ENCODE measurements at places on chromosomes 1 and 21.
A peak's percentile ranks its signal among the peaks of the same experiment; 100 is the strongest.

- no peak for DNase-seq
Measured at GRCh38 chr1:228060458-228061190, 21.9 kb upstream of the ARF1 start.

- DNase-seq, result no peak
Measured at GRCh38 chr1:155479205-155479604, 83.4 kb downstream of the ASH1L start.

GRCh38 chr1:88979054-88979748, 13.2 kb downstream of the KYAT3 start:
- DNase-seq, result no peak

GRCh38 chr1:236524895-236525184, 1.1 kb downstream of the LGALS8 start:
- DNase-seq, result no peak

DNA sequence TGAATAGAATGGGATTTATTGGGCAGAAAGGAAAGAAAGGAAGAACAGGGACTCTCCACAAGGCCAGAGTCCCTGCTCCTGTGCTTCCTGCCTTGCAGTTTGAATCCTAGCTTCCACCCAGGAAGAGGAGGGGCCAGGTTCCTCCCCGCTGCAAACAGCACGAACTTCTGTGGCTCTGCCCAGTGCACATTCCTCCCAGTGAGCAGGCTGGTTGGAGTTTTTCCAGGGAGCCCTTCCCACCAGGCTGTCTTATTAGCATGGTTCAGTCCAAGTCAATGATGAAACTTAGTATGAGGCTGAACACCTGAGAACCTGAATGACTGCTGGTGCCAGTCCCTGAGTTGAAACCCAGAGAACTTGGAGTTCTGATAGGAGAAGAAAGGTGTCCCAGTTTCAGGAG, 247.2 kb downstream of the DUSP10 start:
- DNase-seq, result no peak

DNA sequence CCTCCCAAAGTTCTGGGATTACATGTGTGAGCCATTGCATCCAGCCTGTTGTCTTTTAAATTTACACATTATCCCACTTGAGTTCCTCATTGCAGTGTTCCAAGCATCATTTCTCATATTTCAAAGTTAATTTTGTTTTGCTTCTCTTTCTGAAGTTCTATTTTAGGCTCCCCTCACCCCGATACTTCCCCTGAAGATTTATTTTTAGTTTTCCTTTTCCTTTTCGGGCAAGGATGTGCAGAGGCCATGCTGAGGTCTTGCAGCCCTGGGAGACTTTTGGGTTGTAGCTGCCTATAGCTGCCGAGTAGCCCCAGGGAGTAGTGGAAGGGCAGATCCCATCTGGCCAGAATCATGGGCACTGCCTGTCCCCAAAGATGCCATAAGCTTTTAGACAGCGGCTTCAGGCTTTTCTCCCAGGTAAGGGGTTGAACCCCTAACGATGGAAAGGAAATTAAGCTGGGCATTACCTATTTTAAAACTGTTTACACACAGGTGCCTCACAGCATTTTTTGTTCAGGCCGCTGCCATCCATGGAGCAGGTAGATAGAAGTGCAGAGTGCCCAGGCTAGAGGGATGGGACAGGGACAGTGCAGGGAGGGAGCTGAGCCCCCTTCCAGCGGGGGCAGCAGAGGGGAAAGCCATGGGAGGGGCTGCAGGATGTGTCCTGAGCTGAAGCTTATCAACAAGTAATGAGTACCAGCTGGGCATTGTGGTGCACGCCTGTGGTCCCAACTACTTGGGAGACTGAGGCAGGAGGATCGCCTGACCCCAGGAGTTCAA, 15.9 kb downstream of the PSEN2 start:
- DNase-seq, result no peak

DNA sequence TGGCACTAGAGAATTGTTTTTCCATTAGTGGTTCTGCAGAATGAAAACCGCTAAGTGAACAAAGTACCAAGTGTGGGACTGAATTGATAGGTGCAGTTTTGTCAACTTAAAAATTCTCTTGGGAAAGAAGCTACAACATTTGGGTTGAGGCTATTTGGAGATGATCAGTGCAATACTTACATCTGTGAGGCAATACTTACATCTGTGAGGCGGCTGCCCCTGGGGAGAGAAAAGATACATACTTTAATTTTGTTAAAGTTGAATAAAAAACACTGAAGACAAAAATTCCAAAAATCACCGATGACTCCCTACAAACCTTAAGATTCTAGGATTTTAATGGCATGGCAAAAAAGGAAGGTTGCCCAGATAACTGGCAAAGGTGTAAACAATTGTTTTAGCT, 1.7 kb downstream of the CFAP410 start:
- no peak for DNase-seq

DNA sequence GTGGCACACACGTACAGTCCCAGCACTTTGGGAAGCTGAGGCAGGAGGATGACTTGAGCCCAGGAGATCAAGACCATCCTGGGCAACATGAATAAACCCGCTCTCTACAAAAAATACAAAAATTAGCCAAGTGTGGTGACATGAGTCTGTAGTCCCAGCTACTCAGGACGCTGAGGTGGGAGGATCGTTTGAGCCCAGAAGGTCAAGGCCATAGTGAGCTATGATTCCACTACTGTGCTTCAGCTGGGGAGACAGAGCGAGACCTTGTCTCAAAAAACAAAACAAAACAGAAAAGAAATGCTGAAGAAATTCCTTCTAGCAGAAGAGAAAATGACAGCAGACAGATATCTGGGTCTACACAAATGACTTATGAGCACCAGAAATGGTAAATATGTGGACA, 10.3 kb downstream of the ALDH9A1 start:
- DNase-seq, result no peak

- no peak for DNase-seq
Measured at GRCh38 chr1:152626744-152627143, 3.8 kb upstream of the LCE3A start.

DNA sequence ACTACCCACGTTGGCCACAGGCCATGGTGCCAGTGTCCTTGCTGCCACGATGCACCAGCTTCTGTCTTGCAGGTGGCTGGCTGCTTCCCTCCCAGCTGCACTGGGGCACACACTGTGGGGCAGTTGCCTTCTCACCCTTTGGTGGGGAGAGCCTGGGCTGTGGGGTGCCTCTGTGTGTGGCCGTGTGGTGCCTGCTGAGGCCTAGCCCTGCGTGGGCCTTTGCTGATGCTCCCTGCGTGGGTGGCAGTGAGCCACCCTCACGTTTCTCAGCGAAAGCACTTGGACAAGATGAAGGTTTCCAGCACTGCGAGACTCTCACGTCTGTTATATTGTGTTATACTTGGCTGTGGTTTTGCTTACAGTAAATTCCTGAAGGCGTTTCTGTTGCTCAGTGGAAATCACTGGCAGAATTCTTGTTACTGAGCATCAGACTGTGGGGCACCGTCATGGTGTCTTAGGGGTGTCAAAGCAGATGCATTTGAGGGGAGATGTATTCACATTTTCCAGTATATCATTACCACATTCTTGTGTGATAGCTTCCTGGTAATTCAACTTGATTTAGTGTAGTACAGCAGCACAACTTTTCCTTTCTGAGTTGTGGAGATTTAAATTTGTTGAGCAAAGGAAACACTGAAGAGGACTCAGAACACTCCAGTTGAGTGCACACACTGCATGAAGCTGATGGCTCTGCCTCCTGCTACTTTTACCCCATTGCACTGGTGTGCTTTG, 124.7 kb downstream of the PCBP3 start:
- DNase-seq, result no peak

DNA sequence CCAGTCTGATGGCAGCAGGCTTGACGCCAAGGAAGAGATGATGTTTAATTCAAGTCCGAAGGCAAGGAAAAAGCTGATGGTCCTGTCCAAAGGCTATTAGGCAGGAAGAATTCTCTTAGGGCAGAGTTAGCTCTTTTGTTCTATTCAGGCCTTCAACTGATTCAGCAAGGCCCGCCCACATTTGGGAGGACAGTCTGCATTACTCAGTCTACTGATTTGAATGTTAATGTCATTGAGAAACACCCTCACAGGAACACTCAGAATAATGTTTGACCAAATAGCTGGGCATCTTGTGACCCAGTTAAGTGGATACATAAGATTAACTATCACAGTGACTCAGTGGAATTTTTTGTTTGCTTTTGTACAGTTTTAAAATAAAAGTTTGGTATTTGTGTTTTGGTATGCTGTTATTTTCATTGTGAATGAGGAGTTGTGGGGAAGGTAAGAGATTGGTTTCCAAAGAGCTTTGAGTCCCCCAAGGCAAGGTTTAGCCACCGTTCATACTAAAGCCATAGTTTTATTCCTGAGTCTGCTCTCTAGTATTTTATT, 1.7 kb upstream of the ZNF691 start:
- DNase-seq, result no peak

DNA sequence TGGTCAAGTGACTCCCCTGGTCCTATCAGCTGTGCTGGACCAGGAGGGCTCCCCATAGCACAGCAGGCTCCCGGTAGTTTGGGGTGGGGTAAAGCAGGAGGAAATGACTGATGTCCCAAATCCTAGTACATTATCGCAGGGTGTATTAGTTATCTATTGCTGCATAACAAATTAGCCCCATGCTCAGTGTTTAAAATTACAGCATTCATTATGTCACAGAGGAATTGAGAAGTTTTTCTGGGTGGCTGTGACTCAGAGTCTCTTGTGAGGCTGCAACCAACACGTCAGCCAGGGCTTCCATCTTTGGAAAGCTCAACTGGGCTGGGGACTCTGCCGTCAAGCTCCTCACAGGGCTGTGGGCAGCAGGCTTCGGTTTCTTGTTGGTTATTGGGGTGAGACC, 34.3 kb upstream of the LAPTM5 start:
- DNase-seq, result no peak

DNA sequence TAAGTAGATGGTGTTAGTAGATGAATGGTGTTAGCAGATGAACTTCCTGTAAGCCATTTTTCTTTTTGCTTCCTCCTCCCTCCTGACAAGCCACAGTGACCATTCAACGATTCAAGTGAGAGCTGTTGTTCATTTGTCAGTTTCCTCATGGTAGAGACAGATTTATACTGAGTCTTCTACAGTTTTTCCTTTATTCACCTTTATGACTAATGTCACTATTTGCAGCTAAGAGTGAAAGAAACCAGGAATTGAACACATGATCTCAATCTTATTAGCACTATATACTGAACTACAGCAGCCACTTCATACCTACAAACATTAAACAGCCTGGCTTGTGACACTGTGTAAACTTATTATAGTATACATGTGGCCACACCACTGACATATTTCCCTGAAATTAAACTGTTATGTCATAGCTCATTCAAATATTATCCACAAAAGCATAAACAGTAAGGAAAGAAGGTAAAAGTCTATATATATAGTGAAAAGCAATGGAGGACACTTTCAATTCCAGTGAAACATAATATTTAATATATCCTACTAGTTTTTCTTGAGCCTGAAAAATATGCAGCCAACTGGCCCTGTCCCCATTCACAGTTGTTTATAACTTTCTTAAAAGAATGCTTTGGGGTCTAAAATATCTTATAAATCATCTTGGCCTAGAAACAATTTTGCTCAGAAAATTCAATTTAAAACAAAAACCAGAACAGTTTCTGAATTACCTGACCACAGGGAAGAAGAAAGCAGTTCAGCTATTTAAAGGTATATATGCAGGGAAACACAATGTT, 566.9 kb upstream of the ZRANB2 start:
- DNase-seq, result no peak

DNA sequence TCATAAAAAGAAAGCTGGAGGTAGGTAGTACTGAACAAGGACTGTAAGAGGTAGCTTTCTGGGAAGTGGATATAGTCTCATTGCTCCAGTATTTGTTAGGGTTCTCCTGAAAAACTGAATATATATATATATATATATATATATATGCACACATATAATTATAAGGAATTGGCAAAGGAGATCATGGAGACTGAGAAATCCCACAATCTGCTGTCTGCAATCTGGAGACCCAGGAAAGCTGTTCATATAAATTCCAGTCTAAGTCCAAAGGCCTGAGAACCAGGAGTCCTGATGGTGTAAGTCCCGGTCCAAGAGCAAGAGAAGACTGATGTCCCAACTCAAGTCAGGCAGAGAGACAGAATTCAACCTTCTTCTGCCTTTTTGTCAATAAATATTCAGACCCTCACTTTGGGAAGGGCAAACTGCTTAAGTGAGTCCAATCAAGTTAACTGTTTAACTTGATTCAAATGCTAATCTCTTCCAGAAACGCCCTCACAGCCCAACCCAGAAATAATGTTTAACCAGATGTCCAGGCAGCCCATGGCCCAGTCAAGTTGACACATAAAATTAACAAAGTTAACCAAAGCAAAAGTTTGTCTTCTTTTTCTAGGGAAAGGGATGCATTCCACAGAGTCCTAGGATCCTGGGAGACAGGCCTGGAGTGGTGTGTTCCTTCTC, 225.3 kb upstream of the KAZN start:
- no peak for DNase-seq

DNA sequence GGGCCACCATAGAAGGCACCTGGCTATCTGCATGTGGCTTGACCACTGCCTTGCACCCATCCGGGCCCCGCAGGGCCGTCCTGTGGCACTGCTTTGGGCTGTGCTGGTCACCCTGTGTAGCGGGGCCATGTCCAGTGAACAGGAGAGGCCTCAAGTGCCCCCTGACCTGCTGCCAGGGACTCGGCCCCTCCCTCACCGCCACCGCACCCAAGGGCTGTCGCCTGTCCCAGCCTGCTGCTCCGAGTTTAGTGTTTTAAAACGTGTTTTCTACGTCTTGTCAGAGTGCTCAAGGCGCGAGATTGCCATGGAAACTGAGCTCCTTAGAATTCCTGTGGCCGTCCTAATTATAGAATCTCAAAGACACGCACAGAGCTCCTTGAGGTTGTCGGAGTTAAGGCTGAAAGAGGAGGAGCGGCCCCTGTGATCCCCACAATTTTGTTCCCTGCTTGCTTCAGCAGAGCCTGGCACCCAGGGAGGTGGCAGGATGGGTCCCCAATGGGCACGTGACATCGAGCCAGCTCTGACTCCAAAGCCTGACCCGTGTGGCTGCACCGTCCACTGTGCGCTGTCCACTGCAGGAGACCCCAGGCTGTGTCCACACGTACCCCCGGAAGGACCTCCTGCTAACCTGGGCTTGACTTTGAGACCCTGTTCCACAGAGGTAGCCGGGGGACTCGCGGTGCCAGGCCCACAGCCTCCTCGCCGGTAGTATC, 66.2 kb downstream of the FAAP20 start:
- DNase-seq, result no peak

- DNase-seq, result peak; percentile 74
Measured at GRCh38 chr1:157156058-157156541, 17.9 kb upstream of the ETV3 start.

GRCh38 chr1:221149111-221149510, 269.9 kb downstream of the HLX start:
- DNase-seq, result no peak
